RWPE1 (cell line): ENCODE measurements at places on chromosomes 1 and 21.

GRCh38 chr1:38210021-38210894 lies 163.7 kb upstream of the POU3F1 start:
- DNase-seq: no peak

- DNase-seq: no peak
Observed at GRCh38 chr1:77652268-77652667, 30.2 kb downstream of the ZZZ3 start.

DNA sequence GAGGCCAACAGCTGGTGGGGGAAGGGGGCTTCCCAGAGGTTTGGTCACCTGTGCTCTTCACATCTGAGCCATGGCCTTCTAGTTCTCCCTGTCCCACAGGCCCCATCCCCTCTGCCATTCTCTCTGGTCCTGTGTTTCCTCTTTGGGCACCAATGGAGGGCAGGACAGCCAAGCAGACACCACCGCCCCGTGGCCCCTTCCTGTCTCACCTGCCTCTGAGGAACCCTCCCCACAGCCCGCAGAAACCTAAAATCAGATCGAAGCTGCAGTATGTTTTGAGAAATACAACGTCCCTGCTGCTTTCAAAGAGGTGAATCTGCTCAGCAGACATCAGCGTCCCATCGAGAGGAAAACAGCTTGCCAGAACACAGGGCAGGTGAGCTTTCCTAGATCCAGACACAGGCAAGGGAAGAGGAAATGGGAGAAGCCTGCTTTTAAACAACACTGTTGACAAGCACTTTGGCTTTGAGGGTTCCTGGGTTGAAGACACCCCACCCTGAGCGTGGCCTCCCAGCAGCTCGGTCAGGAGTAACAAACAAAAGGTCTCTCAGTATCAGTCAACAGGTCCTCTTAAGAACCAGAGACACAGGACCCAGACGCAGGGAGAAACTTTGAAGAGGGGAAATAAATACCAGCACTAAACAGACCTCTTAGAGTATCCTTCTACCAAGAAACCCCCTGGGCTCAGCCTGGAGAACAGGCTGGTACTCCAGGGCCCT lies 2.3 kb downstream of the PANK4 start:
- no peak for DNase-seq

DNA sequence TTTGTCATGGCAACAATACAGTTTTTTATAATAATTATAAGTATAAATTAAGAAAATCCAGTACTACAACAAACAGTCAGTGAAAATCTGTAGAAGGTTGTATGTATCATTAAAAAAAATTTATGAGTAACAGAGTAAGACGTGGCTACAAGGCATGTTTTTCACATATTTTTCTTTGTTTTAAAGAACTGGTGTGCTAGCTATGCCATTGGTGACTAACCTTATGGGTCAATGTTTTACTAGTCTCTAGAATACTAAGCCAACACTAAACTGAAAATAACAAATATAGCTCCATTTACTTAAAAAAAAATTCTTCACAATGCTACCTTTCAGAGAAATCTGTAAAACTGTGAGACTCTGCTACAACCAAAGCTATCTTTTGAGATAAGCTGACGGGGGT lies 261.5 kb downstream of the ADGRL2 start:
- DNase-seq: no peak

DNA sequence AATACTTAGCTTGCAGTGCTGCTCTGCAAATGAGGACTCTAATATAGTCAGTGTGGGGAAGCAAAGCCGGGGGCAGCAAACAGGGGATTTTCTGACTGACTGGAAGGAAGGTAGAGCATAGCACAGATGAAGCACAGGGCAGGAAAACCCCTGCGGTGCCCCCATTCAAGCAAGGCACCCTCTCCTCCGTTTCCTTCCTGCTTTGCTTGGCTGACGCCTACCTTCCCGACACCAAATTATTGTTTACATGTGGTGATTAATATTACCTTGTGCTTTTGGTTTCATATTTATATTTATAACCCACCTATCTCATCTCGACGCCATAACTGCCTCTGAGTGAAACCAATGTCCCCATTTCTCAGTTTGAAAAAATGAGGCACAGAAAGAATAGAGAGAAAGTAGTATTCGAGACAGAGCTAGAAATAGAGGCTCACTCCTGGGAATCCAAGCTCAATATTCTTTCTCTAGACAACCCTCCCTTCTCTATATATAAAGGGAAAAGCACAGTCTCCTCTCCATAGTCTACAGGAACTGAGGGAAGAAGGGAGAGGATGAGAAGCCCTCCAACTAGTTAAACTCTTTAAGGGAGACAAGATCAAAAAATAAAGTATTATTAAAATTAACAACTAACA lies 41.3 kb downstream of the PIK3C2B start:
- DNase-seq: no peak

DNA sequence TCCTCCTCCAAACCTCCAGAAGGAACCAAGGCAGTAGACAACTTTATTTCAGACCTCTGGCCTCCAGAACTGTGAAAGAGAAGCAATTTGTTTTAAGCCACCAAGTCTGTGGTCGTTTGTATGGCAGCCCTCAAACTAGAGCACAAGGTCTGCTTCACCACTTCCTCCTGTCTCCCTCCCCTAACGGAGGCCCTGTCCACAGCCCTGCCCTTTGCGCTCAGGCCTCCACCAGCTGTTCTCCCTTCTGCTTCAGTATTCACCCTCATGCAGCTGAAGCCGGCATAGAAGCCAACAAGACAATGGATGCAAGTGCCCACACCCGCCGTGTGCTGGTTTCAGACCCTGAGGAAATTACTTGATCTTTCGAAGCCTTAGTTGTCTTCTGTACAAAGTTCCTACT lies 364.1 kb downstream of the HHAT start:
- DNase-seq: no peak

- DNase-seq: no peak
Observed at GRCh38 chr21:32413697-32414578, 1.4 kb downstream of the EVA1C start.

- no peak for DNase-seq
Observed at GRCh38 chr1:229474509-229474908, 33.6 kb downstream of the NUP133 start.

DNA sequence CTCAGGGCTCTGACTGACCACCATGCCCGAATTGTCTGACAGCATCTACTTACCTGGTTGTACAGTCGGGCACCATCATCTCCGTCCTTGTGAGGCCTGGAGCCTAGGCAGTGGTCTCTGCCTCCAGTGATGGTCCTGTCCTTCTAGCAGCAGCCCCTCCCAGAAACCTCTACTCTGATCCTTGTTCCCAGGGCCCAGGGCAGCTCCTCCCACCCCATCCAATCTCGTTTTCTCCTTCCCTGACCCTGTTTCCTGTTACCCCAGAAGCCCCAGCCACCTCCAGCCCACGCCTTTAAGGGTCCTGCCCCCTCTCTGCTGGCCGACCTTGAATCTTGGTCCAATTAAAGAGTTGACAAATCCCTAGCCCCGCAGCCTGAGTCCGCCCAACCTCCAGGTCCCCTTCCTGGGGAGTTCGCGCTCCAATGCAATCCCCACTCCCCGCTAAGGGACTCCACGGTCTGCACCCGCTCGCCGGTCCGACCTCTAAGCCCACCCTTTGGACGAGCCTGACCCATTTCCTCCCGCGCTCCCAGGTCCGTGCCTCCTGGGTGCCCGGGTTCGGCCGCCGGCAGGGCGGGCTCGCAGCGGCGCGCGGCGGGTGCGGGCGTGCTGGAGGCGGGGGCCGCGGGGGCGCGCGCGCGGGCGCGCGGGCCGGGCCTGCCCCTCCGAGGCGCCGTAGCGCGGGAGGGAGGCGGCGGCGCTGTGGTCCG lies at the start of gene B4GALT2:
Gene B4GALT2, plus strand, starts transcription at position 660 of the 710 bp plus-strand sequence. CDS start 1,951 bp downstream, outside the sequence.
- peak; percentile 64 for DNase-seq
